ENCODE measurements at places on chromosomes 3 and 15. TPM values are rescaled to one million over a fixed set of nuclear protein-coding genes. Genes with fewer than 3 reads are reported as not detected.

Gene TMEM202
- not detected for total RNA-seq

Gene GRIP2
- 42.9 TPM for total RNA-seq

Gene GPR160
- 0.78 TPM for total RNA-seq

DNA sequence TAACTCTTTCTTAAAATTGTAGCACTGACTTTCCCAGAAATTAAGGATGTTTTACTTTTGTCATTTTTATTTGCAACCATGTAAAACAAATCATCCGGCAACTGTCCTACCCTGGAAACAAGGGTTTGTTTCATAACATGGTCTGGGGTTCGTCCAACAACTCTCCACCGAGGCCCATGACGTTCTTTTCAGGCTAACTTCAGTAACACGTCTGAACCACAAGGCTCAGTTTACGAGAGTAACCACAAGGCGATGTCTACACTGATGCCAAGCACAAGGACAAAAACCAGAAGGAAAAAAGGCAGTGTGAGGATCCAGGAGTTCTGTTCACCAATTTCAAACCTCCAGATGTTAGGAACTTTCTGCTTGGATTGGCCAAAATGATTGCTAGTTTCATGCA is 546.1 kb downstream of the NTRK3 start:
- peak; percentile 38 for DNase-seq

DNA sequence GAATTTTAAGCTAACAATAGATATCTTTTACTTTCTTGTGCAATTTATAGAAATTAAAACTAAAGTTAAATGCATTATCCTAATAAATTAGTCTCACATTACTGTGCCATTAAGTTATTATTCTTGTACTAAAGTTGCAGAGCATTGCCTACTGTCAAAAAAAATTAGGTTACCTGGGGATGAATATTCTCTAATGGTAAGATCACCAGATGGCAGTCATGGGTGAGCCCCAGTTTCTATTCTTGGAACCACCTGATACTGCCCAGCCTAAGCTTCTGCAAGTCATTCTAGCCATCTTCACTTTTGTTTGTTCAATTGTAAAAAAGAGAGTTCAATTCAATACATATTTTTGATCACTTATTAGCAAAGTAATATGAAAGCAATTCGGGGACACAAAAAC is 213.2 kb downstream of the CADM2 start:
- no peak for DNase-seq

- DNase-seq = no peak
Measured at GRCh38 chr3:184255291-184256039, 5.9 kb downstream of the CAMK2N2 start.

DNA sequence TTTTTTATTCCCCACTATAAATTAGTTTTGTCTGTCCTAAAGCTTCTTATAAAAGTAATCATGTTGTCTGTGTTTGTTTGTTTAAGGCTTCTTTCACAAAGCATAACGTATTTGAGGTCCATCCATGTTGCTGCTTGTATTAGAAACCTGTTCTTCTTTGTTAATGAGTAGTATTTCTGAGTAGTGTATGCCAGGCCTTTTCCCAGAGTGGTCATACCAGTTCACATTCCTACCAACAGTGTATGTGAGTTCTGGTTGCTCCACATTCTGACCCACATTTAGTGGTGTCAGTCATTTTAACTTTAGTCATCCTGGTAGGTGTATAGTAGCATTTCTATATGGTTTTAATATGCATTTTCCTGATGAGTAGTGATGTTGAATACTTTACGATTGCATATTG is 98.6 kb downstream of the NEO1 start:
- no peak for DNase-seq

GRCh38 chr3:118472586-118472985 is 562.1 kb downstream of the IGSF11 start:
- no peak for DNase-seq

GRCh38 chr3:146517684-146518435 is 26.5 kb downstream of the PLSCR1 start:
- DNase-seq = no peak

GRCh38 chr15:39279311-39279710 is 301.6 kb upstream of the THBS1 start:
- DNase-seq = no peak

GRCh38 chr3:143206955-143207337 is 87.4 kb downstream of the CHST2 start:
- no peak for DNase-seq

DNA sequence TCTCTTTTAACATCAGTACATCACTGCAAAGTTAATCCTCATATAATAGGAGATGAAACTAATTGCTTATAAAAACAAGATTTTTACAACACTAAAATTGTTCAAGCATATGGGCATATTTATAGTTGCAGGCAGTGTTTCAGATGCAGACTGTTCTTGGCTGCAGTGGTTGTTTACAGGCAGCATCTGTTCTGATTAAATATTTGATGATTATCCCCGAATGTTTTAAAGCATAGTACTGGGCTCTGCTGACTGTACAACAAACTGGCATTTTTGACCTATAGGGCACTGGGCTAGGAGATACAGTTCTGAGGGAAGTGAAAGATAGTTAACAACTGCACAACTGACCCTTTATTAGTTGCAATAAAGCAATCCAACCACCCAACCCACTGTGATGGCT is 113.6 kb downstream of the UBE3A start:
- DNase-seq = no peak

DNA sequence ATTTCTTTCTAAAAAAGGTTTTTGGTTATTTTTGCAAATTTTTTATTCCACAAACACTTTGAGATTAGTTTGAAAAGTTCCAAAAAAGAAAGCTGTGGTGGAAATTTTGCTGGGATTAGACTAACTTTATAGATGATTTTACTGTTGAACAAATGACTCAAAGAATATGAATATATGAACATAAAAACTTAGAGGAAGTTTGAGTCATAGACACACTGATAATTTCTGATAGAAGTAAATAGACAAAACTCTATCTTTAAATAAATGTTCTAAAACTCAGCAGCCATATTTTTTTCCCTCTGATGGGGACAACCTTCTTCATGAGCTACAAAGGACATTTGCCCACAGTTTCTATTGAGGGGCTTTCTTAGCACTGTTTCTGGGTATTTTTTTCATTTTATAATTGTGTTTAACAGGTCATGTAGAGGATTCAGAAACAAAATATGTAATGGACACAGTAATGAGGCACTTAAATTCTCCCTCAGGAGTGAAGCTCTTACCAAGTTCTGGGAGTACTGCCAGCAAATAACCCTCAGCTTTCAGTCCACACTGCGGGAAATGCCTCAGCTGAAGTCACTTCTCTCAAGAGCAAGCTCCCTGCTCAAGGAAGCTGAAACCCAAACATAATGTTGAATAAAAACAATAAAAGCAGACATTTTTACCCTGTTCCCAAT is 157.6 kb downstream of the NFKBIZ start:
- no peak for DNase-seq

GRCh38 chr3:50623840-50624474 is 7.0 kb downstream of the MAPKAPK3 start:
- DNase-seq = no peak

Measured in heart right ventricle (tissue), 16 donors.